ENCODE measurements at places on chromosomes 4 and X.
A peak's percentile ranks its signal among the peaks of the same experiment; 100 is the strongest.

DNA sequence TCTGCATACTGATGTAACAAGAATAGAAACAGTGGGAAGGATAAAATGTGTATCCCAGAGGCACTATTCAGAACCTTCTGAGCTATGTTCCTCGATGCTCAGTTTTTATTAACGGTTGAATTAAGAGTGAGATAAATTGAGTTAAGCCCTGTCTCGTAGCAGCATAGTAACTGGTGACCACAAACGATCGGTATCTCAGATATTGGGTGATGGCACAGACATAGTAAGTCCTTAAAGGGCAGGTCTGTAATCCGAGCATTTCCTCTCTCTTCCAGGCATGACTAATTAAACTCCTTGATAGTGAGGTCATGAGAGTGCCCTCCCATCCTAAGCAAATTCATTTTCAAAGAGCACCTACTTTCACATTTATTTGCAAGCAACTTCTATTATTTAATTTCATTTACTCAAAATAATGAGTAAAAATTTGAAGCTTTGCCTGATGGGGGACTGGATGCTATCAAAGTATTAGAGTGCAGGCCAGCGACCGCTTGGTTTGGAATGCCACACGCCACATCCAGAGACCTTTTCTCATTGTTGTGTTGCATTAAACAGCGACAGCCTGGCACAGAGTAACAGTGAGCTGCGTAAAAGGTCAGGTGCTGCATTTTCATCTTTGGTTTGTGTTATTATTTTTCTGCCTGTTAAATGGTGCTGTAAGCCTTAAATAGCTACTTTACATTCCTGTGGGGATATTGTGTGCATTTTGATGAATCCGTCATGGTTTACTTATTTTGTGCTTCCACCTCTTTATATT, 101.9 kb downstream of the PCDH7 start:
- H3K27me3 ChIP-seq = no peaks in the 10 kb centered on the region
- H3K4me3 ChIP-seq = no peak overlapping the region
- DNase-seq = no peak
- H3K36me3 ChIP-seq = no peaks in the 10 kb centered on the region

- no peak overlapping the region for H3K4me3 ChIP-seq
- H3K27me3 ChIP-seq = no peaks in the 10 kb centered on the region
- H3K4me1 ChIP-seq = no peaks in the 10 kb centered on the region
Measured at GRCh38 chr4:120491481-120491880, 424.8 kb upstream of the MAD2L1 start.

DNA sequence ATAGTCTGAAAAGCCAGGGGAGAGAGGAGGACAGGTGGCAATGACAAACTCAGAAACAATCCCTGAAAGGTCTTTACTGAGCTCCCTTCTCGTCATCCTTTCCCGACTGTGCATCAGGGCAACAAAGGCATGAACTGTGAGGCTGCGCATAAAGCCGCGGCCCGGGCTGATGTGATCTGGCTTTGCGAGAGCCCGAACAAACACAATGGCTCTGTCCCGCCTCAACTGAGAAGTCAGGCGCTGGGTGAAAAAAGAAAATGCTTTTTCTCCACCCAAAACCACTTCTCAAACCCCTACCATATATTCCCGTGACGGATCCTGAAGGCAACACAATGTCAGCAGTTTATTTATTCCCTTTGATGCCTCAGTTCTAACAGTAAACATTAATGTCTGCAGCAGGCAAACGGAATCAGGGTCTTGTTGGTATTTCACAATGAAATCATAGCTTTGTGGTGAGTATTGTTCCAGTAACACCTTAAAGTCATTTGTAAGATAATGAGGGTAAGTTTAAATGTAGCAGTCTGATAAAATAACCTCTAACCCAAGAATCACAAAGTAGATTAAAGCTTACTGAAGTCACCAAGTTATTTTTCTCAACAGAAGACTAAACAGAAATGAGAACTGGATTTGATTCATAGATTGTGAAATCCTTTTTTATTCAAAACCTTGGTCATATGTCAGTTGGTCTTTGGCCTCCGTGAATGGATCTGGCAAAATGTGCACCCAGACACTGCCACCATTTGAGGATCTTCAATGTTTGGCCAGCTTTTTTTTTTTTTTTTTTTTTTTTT, 67.4 kb downstream of the APBB2 start:
- H3K4me1 ChIP-seq = no peaks in the 10 kb centered on the region
- H3K27ac ChIP-seq = no peak overlapping the region
- no peaks in the 10 kb centered on the region for H3K36me3 ChIP-seq

DNA sequence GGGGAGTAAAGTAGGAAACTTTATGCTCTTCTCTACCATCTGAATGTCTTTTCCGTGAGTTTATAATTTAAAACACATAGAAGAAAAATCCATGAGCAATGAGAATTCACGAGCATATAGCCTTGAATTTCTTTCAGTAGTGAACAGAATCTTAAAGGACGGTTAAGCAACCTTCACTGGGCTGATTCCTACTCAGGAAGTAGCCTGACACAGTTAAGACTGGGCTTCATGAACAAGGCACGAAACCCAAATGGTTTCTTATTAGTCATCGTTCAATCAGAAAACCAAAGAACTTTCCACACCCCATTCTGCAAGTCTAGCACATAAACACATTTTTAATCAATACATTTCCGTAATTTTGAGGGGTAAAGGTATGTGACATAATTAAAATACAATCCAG, 95.8 kb downstream of the SH3KBP1 start:
- H3K4me1 ChIP-seq = peaks cover 31% of the 10 kb centered on the region
- DNase-seq = peak; percentile 75
- no peaks in the 10 kb centered on the region for H3K27me3 ChIP-seq
- H3K36me3 ChIP-seq = no peaks in the 10 kb centered on the region
- H3K27ac ChIP-seq = peak overlapping the region; percentile 45

GRCh38 chr4:152065545-152065944, 304.7 kb upstream of the GATB start:
- no peak overlapping the region for H3K4me3 ChIP-seq
- no peak for DNase-seq
- H3K27me3 ChIP-seq = no peaks in the 10 kb centered on the region
- H3K4me1 ChIP-seq = no peaks in the 10 kb centered on the region

- H3K27me3 ChIP-seq = peaks cover 4% of the 10 kb centered on the region
- H3K4me1 ChIP-seq = no peaks in the 10 kb centered on the region
- H3K4me3 ChIP-seq = no peak overlapping the region
- no peak for DNase-seq
- H3K36me3 ChIP-seq = no peaks in the 10 kb centered on the region
Measured at GRCh38 chr4:4847011-4847410, 12.5 kb upstream of the MSX1 start.

GRCh38 chr4:77581724-77582123, 23.9 kb upstream of the CXCL13 start:
- H3K27me3 ChIP-seq = no peaks in the 10 kb centered on the region
- no peak overlapping the region for H3K27ac ChIP-seq
- DNase-seq = no peak
- H3K4me1 ChIP-seq = no peaks in the 10 kb centered on the region
- no peak overlapping the region for H3K4me3 ChIP-seq

GRCh38 chrX:71917621-71918343, 7.1 kb downstream of the NHSL2 start:
- H3K4me1 ChIP-seq = no peaks in the 10 kb centered on the region
- no peaks in the 10 kb centered on the region for H3K36me3 ChIP-seq
- no peak overlapping the region for H3K4me3 ChIP-seq

DNA sequence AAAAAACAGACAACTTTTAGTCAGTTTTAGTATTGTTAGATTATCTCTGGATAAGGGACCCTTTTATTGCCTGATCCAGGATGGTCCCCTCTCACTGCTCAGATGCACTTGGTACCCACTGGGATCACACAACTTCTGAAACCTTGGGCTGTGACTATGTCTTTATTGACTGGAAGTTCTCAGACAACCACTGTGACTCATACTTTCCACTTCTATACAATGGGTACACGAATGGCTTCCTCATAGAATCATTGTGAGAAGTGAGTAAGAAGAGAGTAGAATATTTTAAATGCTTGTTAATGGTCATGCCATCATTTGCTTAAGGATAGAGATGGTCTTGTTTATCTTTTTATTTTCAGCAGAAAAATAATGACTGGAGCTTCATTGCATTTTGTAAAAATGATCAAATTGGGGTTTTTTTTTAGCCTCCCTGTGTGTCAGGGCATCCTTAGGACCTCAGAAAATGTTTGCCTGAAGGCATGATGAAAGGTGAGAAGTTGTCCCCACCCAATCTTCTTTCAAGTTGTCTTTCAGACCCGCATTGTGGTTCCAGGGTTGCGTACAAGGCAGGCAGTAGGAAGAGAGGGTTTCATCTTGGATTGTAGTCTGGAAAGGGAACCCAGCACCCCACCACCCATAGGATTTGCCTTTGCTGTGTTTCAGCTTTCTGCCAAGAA, 115.1 kb downstream of the CPEB2 start:
- H3K36me3 ChIP-seq = no peaks in the 10 kb centered on the region
- no peaks in the 10 kb centered on the region for H3K27me3 ChIP-seq
- no peak overlapping the region for H3K4me3 ChIP-seq
- no peak for DNase-seq

- H3K27ac ChIP-seq = no peak overlapping the region
- H3K27me3 ChIP-seq = no peaks in the 10 kb centered on the region
- H3K4me3 ChIP-seq = no peak overlapping the region
- DNase-seq = peak; percentile 41
- H3K36me3 ChIP-seq = no peaks in the 10 kb centered on the region
Measured at GRCh38 chr4:123352240-123352945, 44.2 kb upstream of the SPRY1 start.

DNA sequence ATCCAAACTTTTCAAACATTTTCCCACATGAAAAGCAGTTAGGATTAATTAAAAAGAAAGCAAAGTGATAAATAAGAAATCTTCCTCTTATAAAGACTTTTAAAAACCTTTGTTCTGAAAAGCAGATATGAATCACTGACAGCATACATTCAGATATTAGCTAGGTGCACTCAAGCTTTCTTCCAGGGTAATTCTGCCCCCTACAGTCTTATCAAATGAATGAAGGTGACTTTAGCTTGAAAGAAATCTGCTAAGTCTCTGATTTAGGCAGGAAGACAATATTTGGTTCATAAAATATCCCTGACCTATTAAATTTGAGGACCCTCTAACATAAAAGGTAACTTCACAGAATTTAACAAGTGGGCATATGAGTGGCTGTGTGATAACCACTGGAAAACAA, 209.1 kb upstream of the FAM47A start:
- H3K4me1 ChIP-seq = no peaks in the 10 kb centered on the region
- H3K36me3 ChIP-seq = no peaks in the 10 kb centered on the region
- DNase-seq = no peak
- H3K27me3 ChIP-seq = no peaks in the 10 kb centered on the region

- H3K4me1 ChIP-seq = peaks cover 11% of the 10 kb centered on the region
- H3K27ac ChIP-seq = peak overlapping the region; percentile 0
- peak; percentile 26 for DNase-seq
- no peaks in the 10 kb centered on the region for H3K27me3 ChIP-seq
- H3K4me3 ChIP-seq = no peak overlapping the region
Measured at GRCh38 chr4:17664755-17665154, 50.3 kb downstream of the MED28 start.

DNA sequence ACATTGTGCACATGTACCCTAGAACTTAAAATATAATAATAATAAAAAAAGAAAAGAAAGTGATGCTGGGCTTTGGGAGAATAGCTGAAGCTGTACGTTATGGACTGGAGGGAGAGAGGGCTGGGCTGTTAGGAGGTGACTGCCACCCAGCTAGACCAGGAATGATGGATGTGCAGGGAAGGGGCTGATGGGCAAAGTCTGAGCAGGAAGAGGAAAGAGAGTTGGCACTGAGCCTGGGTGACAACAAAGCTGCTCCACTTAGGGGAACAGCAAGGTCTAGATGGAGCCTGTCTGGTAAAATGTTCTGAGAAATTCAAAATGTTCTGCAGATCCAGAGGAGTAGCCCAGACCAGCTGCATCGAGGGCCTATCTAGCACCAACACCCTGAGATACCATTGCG, 32.3 kb downstream of the MED28 start:
- no peaks in the 10 kb centered on the region for H3K4me1 ChIP-seq
- no peaks in the 10 kb centered on the region for H3K36me3 ChIP-seq
- no peaks in the 10 kb centered on the region for H3K27me3 ChIP-seq
- no peak for DNase-seq
- no peak overlapping the region for H3K27ac ChIP-seq

- DNase-seq = no peak
- H3K27ac ChIP-seq = no peak overlapping the region
- no peaks in the 10 kb centered on the region for H3K27me3 ChIP-seq
- H3K36me3 ChIP-seq = no peaks in the 10 kb centered on the region
Measured at GRCh38 chr4:120873554-120873953, 49.0 kb downstream of the PRDM5 start.

DNA sequence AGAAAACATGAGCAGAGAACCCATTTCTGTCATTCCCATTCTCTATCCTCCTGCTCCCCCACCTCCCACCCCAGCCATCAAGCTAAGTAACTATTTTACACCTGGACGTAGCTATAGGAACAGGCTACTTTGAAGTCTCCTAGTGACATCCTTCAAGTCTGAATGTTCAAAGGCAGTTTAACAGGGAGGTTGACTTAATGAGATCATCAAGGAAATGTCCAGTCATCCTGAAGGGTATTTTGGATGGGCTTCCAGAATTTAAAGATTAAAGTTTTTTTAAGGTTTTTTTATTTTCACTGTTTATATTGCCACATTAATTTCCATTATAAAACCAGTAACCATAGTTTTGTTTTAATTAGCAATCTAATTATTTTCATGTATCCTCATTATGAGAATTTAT, 41.1 kb downstream of the HPF1 start:
- H3K27me3 ChIP-seq = no peaks in the 10 kb centered on the region
- no peak overlapping the region for H3K4me3 ChIP-seq
- no peaks in the 10 kb centered on the region for H3K4me1 ChIP-seq
- DNase-seq = no peak

DNA sequence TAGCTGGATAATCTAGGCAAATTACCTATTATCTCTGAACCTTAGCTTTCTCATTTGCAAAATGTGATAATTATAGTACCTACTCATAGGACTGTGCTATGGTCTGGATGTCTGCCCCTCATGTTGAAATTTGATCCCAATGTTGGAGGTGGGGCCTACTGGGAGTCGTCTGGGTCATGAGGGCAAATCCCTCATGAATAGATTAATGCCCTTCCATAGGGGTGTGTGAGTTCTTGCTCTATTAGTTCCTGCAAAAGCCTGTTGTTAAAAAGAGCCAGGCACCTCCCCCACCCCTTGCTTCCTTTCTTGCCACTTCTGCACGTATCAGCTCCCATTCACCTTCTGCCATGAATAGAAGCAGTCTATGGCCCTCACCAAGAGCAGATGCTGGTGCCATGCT, 73.9 kb downstream of the SERTM2 start:
- H3K27me3 ChIP-seq = no peaks in the 10 kb centered on the region
- H3K27ac ChIP-seq = no peak overlapping the region
- H3K4me3 ChIP-seq = no peak overlapping the region
- no peaks in the 10 kb centered on the region for H3K4me1 ChIP-seq
- DNase-seq = no peak

DNA sequence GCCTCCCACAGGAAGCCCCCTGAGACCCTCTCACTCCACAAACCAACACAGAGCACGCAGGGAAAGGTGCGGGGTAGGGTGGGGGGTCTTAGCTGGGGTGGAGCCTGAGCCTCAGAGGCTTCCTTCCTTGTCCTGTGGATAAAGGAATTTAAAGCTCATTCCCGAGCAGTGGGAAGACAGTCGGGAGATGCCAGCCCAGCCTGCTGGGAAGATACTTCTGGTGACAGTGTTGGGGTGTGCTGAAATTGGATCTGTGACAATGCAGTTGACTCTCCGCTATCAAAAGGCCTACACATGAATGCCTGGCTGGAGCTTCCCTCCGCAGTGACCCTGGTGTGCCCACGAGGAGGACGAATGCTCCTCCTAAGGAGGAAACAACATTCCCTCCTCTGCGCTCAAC, 45.5 kb downstream of the JAKMIP1 start:
- H3K4me3 ChIP-seq = no peak overlapping the region
- H3K27ac ChIP-seq = no peak overlapping the region
- H3K4me1 ChIP-seq = no peaks in the 10 kb centered on the region
- no peaks in the 10 kb centered on the region for H3K27me3 ChIP-seq
- DNase-seq = no peak
- no peaks in the 10 kb centered on the region for H3K36me3 ChIP-seq
